ENCODE measurements at places on chromosomes 11 and 22.

GRCh38 chr11:72202571-72202970, 10.6 kb downstream of the FOLR1 start:
- DNase-seq, result no peak

DNA sequence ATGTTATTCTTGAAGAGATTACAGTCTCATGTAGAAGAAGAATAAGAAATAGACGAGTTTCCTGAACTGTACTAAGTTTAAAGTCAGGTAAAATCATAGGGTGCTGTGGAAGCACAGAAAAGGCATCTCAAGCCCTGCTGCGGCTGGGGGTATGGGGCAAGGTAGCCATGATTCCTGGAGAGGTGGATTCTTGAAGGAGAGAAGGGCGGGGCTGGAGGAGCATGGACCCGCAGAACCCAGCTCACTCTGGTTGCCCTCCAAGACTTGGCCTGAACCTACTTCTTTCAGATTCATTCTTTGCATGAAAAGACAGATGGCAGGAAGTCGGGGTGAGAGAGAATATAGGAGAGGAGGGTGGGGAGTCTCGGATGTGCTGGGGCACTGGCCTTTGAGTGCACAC, 57.8 kb downstream of the OPCML start:
- no peak for DNase-seq

DNA sequence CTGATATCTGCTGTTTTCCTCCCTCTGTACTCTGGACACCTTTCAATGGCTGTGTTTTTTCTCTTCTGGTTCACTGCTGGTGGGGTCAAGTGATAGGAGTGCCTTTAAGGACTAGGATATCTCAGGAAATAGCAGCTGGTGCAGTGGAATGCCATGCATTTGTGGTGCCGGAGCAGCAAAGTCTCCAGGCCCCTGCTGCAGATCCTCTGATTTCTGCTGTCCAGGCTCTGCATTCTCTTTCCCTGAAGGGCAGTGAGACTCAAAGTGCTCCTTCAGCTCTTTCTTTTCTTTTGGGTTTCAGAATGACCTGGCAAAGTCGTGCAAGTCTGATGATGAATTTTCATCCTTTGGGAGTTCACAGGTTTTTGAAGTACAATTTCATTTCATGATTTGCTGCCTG, 774.3 kb downstream of the FAM181B start:
- DNase-seq, result no peak

- no peak for DNase-seq
Measured at GRCh38 chr11:7528514-7529049, 14.8 kb downstream of the PPFIBP2 start.

GRCh38 chr11:17813391-17814059, 78.9 kb downstream of the KCNC1 start:
- peak; percentile 72 for DNase-seq

GRCh38 chr11:118213201-118213600, 11.6 kb downstream of the JAML start:
- no peak for DNase-seq

DNA sequence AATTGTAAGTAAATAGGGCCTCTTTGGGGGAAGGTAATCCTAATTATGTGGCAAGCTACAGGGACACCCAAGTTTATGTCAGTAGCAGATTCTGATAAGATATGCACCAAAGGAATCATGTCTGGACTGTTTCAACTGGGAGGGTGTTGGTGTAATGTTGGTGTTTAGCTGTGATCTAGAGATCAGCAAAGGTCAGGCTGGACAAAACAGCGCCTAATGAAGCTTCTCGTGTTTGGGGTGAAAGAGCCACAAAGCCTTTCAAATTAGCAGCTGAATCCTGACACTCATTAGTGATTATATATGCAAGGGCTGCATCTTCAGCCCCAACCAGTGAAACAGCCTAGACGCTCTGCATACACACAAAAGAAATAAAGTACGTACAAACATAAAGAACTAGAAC, 106.3 kb downstream of the MPPED2 start:
- DNase-seq, result no peak

- no peak for DNase-seq
Measured at GRCh38 chr11:10798330-10798928, 10.3 kb downstream of the EIF4G2 start.

DNA sequence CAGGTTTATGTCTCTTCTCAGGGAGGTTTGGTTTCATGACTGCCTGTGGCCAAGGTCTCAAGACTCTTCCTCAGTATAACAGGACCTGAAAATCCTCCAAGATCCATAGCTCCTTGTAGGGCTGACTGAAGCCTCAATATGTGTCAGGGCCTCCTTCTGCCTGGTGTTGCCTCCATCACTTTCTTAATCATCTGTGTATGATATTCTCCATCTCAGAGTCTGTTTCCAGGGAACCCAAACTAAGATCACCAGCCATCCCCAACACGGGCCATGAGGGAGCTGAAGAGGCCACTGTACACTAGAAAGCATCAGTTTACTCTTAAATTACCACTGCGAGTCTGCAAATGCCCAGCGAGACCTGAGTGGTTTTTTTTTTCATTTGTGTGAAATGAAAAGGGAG, 17.7 kb downstream of the GGTLC2 start:
- no peak for DNase-seq

- DNase-seq, result peak; percentile 41
Measured at GRCh38 chr11:91860661-91861060, 364.0 kb upstream of the FAT3 start.

- DNase-seq, result peak; percentile 75
Measured at GRCh38 chr11:9180784-9181183, 84.4 kb downstream of the DENND5A start.

GRCh38 chr22:26658671-26659478, 1.5 kb downstream of the MIAT start:
- peak; percentile 85 for DNase-seq

- peak; percentile 33 for DNase-seq
Measured at GRCh38 chr11:2444821-2445745, at the start of gene KCNQ1. Gene KCNQ1, plus strand, starts transcription at chr11:2445008. Its CDS starts 91 bp downstream, at chr11:2445099.

DNA sequence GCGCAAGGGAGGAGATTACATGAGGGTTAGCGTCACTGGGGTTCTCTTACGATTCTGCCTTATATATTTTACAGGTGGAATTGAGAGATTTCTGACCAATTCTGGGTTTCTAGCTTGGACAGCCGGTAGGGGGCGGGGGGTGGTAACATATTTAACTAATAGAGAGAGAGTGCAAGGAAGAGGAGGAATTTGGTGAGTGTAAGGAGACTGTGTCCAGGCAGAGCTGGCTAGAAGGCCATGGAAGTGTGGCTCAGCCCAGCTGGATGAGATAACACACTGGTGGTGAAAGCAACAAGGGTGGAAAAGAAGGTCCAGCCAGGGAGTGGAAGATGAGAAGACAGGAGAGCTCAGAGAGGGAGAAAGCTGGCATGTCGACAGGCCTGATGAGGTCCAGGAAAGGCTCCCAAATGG, 56.5 kb downstream of the ST3GAL4 start:
- no peak for DNase-seq

DNA sequence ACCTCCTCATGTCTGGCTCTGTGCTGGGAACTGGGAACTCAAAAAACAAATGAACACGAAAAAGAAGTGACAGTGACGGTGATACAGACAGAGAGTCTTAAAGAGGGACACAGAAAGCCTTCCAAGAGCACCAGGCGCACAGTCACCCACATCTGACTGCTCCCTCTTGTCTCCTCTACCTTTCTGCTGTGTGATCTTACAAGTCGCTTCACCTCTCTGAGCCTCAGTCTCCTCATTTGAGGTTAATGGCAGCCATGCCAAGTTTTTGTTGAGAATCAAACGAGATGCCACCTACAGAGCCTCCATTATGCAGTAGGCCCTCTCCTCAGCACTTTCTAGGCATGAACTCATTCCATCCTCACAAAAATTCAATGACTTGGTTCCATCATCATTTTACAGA, 3.7 kb downstream of the LRRC32 start:
- DNase-seq, result no peak

- no peak for DNase-seq
Measured at GRCh38 chr11:113828191-113828590, 47.2 kb downstream of the USP28 start.

GRCh38 chr11:25163421-25163820, 666.6 kb downstream of the LUZP2 start:
- DNase-seq, result peak; percentile 8

DNA sequence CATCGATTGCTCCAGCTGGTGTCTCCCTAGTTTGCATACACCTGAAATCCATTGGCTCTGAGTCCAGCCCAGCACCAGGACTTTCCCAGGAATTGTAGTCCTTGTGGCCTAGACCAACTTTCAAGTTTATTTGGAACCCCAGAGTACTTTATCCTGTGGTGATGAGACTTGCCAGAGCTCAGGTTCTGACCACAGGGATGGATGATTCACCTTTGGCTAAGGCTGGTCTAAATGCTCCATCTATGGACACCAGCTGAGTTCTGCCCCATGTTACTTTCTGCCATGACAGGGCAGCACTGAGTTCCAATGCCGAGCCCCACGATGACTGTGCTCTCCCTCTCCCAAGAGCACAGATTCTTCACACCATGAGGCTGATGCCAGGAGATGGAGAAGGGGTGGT, 17.3 kb upstream of the INSC start:
- DNase-seq, result no peak

Data from astrocyte of the hippocampus (primary cell).